Activated T-helper 9 cell treated with anti-CD3 and anti-CD28 coated beads, Interleukin-2, amount 50 U/mL, for 16 hours (primary cell): ENCODE measurements at places on chromosomes 11 and 22.

DNA sequence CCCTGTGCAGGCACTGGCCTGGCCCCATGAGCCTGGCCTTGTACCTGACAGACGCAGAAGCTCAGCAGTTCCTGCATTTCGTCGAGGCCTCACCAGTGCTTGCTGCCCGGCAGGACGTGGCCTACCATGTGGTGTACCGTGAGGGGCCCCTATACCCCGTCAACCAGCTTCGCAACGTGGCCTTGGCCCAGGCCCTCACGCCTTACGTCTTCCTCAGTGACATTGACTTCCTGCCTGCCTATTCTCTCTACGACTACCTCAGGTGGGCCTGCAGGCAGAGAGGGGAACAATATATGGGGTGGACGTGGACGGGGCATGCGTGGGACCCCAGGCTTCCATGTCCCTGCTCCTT, 4.9 kb downstream of the LARGE2 start:
- DNase-seq = no peak

DNA sequence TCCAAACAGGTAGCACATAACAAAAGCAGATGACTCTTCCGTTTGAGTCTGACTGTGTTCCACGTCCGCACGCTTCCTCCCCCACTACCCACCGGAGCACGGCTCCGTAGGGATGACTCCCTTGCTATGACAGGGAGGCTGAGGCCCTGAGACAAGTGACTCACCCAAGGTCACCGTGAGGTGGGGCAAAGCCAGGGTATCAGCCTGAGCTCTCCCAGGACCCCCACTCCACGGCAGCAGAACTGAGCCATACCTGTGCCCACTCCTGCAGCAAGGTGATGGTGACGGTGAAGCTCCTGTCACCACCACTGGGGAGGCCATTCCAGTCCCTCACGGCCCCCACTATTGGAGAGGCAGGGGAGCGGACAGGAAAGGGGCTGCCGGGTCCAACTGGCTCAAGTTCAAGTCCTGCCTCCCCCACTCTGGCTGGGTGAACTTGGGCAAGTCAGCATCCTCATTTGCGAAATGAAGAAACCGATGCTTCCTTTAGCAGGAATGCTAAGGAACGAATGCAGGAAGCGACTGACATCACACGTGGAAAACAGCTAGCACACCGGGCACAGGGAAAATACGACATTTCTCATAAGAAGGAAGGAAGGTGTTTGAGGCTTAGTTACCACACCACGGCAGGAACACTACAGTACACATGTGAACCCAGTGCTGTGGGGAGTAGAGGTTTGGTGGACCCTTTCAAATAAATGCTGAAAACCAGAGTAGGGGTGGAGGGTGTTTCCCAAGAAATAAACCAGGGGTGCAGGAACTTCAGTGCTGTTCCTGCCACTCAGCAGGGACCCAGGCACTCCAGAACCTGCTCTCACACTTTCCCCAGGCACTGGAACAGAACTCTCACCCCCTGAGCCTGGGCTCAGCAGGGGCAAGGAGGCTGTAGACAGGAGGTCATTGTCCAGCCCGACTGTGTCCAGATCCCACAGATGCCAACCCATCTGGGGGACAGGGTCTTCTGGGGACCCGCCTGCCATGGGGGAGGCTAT, 32.4 kb upstream of the CBX7 start:
- DNase-seq = no peak

- DNase-seq = no peak
Measured at GRCh38 chr22:31229402-31230079, 17.4 kb downstream of the LIMK2 start.

DNA sequence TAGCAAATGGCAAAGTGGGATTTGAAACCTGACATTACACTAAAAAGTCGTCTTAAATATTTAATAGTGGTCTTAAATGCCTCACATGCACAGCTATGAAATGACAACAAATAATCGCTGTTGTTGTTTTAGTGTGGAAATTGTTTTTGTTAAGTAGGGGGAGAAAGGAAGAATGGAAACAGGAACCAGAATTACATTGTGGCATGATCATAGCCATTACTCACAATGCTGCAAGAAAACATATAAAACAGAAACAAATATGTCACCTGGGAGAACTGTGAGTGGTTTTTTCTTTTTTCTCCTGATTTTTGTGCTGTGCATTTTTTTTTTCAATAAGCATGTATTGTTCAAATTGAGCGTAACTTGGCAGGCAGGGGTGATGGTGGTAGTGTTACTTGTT, 22.9 kb downstream of the FAM76B start:
- DNase-seq = no peak

DNA sequence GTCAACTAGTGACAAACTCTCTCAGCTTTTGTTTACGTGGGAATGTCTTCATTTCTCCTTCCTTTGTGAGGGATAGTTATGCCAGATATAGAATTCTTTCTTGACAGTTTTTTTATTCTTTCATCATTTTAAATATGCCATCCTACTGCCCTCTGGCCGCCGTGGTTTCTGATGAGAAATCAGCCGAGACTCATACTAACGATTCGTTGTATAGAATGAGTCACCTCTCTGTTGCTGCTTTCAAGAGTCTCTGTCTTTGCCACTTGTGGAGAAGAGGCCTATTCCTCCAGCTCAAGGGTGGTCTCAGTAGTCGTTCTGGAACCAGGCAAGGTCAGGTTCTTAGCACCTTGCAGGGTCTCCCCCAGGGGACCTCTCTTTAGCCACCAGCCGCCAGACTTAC, 8.0 kb downstream of the MYO7A start:
- DNase-seq = no peak

- no peak for DNase-seq
Measured at GRCh38 chr11:12408156-12408770, 30.9 kb downstream of the PARVA start.

DNA sequence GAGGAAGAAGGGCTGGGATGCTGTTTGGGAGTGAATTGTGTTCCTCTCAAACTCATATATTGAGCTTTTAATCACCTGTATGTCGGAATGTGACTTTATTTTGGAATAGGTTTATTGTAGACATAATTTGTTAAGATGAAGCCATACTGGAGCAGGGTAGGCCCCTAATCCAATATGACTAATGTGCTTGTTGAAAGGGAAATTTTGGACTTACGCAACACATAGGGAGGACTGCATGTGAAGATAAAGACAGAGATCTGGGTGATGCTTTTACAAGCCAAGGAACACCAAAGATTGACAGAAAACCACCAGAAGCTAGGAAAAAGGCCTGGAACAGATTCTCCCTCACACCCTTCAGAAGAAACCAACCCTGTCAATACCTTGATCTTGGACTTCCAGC, 43.2 kb upstream of the OVCH2 start:
- no peak for DNase-seq

GRCh38 chr11:14132312-14132711, 169.8 kb downstream of the SPON1 start:
- DNase-seq = no peak

DNA sequence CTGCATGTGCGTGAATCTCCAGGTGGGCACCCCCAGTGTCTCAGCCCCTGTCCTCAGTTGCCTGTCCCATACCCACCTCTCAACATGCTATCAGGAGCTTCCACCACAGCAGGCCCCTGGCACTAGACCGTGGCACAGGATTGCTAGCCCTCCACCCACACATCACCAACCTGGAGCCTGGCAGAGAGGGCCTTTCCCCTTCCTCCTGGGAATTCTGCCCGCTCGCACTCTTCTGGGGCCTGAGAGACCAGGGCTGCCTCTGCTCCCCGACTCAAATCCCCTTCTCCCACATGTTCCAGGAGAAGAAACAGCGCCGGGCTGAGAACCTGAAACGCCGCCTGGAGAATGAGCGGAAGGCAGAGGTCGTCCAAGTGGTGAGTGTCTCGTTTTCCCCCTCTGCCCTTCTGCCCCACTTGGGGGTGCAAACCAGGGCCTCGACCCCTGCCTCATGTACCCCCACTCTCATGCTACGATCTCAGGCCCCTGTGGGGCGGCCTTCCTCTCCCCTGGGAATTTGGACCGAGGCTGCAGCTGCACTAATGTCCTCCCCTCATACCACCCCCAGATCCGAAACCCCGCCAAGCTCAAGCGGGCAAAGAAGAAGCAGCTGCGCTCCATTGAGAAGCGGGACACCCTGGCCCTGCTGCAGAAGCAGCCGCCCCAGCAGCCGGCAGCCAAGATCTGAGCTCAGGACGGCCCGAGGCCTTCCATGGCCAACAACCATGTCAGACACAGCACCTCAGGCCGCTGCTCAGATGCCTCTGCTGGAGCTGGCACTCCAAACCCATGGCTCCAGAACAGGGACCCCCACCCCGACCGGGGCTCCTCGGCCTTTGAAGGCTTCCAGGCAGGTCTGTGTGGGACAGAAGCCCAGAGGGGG, 5.9 kb downstream of the PTGDR2 start:
- DNase-seq = no peak

DNA sequence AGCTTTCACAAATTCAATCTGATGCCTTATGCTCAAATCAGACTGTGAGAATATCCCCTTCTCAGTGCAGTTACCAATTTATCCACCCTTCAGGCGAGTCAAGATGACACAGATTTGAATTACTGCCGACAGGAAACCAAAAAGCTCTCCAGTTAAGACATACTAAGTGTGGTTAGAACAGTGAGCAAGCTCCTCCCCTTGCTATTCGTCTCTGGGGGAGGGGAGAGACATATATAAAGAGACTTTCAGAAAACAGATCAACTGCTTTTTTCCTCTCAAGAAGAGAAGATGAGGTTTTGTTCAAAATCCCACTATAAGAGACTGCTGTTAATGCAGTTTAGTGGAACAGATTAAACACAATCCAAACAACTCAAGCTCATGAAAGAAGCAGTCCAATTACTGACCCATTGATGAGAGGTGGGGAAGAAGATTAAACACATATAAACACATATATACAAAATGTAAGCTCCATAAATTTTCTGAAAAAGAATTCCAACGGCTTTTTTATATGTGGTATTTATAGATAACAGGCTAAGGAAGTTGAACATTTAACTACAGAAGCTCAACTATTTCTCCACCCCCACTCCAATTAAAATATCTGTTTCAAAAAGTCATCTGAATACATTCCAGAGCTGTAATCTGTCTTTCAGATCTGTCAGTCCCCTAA, 102.7 kb downstream of the MRTFA start:
- peak; percentile 22 for DNase-seq

GRCh38 chr11:16979703-16980622, 34.3 kb downstream of the PLEKHA7 start:
- DNase-seq = no peak

GRCh38 chr11:96008161-96008720, 84.3 kb upstream of the MTMR2 start:
- DNase-seq = no peak

- DNase-seq = no peak
Measured at GRCh38 chr11:110438017-110438416, 8.3 kb downstream of the FDX1 start.

GRCh38 chr22:41906822-41907221, 8.1 kb downstream of the SHISA8 start:
- no peak for DNase-seq

- DNase-seq = no peak
Measured at GRCh38 chr11:106398502-106399075, 321.1 kb downstream of the AASDHPPT start.

GRCh38 chr11:2675540-2675939, 24.3 kb downstream of the KCNQ1OT1 start:
- DNase-seq = no peak

DNA sequence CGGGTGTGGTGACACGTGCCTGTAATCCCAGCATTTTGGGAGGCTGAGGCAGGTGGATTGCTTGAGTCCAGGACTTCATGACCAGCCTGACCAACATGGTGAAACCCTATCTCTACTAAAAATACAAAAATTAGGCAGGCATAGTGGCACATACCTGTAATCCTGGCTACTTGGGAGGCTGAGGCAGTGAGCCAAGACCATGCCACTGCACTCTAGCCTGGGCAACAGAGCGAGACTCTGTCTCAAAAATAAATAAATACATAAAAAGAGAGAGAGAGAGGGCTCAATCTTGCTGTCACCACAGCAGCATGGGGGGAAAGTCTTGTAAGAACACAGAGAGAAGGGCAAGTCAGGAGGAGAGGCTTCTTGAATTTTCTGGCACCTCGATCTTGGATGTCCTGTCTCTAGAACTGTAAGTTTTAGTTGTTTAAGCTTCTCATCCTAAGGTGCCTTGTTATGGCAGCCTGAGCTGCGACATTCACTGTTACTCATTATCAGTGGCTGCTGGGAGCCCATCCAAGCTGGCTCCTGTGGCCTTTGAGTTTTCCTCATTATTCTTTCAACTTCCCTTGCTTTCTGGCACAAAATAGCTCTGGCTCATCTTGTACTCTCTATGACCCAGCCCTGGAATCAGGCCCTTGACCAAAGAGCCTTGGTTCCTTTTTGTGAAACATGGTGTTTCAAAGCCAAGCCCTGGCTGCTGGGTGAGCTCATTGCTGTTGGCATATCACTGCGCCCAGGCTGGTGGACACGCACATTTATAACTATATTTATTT, 8.0 kb upstream of the PSMC3 start:
- DNase-seq = no peak

GRCh38 chr11:59197991-59198390, 14.7 kb downstream of the MPEG1 start:
- DNase-seq = no peak
